Mesothelial cell of epicardium (in vitro differentiated cells): ENCODE measurements at places on chromosomes 2 and 18. TPM values are rescaled to one million over a fixed set of nuclear protein-coding genes. Genes with fewer than 3 reads are reported as not detected.
A peak's percentile ranks its signal among the peaks of the same experiment; 100 is the strongest.

TMEM18 gene
- total RNA-seq = 35.9 to 37.1 TPM (median 36.4 TPM) in 3 replicates

C2orf80 gene
- not detected in 3 replicates for total RNA-seq

RTP5 gene
- total RNA-seq = not detected in 3 replicates

- no peak for DNase-seq
- H3K4me1 ChIP-seq = peaks cover 32% of the 10 kb centered on the region
- H3K27ac ChIP-seq = peak overlapping the region; percentile 7
- no peaks in the 10 kb centered on the region for H3K36me3 ChIP-seq
Measured at GRCh38 chr2:150609831-150610582, 122.5 kb upstream of the RND3 start.

KANSL1L gene
- 24.4 to 28.0 TPM (median 25.9 TPM) in 3 replicates for total RNA-seq

GRCh38 chr2:104050656-104051242 is 803.2 kb upstream of the POU3F3 start:
- no peak overlapping the region for H3K27ac ChIP-seq
- peaks cover 50% of the 10 kb centered on the region for H3K4me1 ChIP-seq
- DNase-seq = peak; percentile 50
- H3K4me3 ChIP-seq = no peak overlapping the region
- no peaks in the 10 kb centered on the region for H3K36me3 ChIP-seq

DNA sequence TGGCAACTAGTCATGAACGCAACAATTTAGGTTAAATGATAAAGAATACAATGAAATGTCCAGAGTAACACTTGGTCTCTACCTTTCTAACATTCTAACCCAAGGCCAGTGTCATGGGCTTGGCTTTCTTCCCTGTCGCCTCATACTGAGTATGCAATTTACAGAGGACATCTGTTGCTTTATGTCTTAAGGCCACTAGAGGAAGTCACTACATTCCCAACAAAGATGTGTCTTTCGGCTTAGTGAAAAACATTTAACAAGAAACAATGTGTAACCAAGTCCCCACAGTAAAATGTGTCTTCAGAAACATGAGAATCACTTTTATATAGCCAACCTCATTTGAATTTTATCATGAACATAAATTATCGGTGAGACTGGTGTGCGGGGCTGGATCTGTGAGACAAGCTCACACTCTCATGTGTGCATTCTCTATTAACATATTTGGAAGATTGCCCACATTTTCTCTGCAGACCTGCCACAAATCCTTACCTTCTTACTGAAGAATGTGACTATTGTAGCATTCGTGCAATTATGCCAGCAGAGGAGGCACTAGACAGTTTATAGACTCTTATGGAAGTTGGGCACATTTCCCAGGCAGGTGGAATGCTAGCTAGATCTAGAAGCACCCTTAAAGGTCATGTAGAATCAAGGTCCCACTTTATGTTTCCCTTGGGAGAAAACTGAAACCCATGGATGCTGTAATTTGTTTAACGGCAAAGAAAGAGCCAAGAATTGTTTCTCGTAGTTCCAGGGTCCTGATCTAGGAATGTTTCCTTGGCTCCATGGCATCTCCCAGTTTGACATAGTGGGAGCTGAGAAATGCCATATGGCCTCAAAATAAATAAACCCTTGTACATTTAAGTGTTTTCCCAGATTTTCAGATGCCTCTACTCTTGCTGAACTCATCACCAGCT is 101.8 kb downstream of the CD226 start:
- no peak overlapping the region for H3K27ac ChIP-seq
- no peak overlapping the region for H3K4me3 ChIP-seq
- H3K27me3 ChIP-seq = no peaks in the 10 kb centered on the region
- H3K36me3 ChIP-seq = no peaks in the 10 kb centered on the region

DNA sequence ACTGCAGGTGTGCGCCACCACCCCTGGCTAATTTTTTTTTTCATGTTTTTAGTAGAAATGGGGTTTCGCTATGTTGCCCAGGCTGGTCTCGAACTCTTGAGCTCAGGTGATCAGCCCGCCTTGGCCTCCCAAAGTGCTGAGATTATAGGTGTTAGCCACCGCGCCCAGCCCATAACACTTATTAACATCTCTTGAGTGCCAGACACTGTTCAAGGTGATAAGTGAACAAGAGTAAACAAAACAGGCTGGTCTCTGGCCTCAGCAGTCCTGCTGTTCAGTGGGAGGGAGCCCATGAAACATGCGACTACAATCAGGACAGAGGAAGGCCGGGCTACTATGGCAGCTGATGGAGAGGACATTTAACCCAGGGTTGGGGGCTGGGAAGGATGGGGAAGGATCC is 42.3 kb downstream of the KCTD1 start:
- H3K36me3 ChIP-seq = no peaks in the 10 kb centered on the region
- no peak overlapping the region for H3K4me3 ChIP-seq
- H3K27me3 ChIP-seq = no peaks in the 10 kb centered on the region
- peaks cover 52% of the 10 kb centered on the region for H3K4me1 ChIP-seq
- no peak for DNase-seq

GRCh38 chr2:72996117-72996502 is 75.4 kb downstream of the SFXN5 start:
- no peak overlapping the region for H3K27ac ChIP-seq
- no peaks in the 10 kb centered on the region for H3K27me3 ChIP-seq
- DNase-seq = peak; percentile 24
- no peak overlapping the region for H3K4me3 ChIP-seq
- H3K36me3 ChIP-seq = peaks cover 5% of the 10 kb centered on the region

STPG4 gene
- total RNA-seq = 0.27 to 0.52 TPM in 2 of 3 replicates, not detected in the other
